ENCODE measurements at places on chromosomes 3 and 15. TPM values are rescaled to one million over a fixed set of nuclear protein-coding genes. Genes with fewer than 3 reads are reported as not detected.

DNA sequence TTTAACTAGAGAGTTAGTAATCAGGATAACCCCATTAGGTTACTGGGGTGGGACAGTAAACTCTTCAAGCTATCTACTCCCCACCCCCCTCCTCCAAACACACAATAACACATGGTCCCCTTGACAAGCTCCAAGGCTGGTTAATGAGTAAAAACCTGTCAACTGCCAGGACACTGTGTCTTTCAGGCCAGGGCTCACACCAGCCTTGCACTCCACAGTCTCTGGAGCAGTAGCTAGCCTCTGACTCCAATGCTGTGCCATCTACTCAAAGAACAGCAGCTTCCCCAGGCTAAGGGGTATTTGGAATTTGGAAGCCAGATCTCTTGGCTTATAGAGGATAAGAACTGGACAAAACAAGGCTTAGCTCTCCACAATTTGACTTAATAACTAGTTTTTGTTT, 115.8 kb downstream of the LRIG1 start:
- DNase-seq, result no peak

GRCh38 chr3:54122324-54123002, at the start of gene CACNA2D3:
Gene CACNA2D3, plus strand, starts transcription at chr3:54122552.
- DNase-seq, result no peak

DNA sequence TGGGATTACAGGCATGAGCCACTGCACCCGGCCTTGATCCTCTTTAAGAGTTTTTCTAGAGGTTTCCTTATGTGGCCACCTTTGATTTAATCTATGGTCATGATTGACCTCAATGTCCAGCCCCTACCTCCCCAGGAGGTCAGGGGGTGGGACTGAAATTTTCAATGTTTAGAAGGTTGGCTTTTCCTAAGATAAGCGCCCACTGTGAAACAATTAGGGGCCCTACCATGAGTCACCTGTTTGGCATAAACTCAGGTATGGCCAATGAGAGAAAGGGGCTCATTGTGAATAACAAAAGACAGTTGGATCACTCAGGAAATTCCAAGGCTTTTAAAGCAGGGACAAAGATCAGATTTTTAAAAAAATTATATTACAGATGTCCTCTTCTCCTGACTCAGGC, 51.1 kb downstream of the ZBTB11 start:
- DNase-seq, result no peak

Gene RNU5B-1
- not detected for polyA plus RNA-seq

Gene SEMA3B
- 35.5 TPM for polyA plus RNA-seq

DNA sequence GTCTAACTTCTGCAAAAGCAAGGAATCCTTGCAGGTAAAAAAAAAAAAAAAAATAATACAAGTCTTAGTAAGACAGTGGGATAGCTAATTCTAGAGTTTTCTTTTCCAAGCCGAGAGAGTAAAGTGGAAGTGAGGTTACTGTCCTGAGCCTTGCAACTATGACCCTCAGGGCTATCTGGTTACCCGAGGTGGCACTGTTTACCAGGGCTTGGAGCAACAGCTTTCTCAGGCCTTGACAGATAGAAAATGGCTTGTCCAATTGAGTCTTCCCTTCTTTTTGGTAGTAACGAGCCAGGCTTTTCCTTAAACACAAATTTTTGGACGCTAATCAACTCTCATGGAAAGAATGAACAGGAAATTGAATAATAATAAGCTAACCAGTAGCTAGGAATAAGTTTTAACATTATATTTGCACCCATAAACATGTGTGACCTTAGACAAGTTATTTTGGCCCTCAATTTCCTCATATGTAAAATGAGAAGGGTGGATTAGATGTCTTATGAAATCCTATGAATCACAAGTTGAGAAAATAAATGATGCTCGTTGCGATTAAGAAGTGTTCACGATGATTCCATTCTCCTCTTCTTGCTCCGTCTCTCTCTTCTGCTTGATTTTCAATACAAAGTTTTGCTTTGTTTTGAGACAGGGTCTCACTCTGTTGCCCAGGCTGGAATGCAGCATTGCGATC, 236.9 kb upstream of the KBTBD8 start:
- DNase-seq, result no peak

Gene TM4SF18
- 3.2 TPM for polyA plus RNA-seq

GRCh38 chr15:69736161-69736560, 283.5 kb downstream of the RPLP1 start:
- no peak for DNase-seq
